NCI-H146 (cell line): ENCODE measurements at places on chromosomes 6 and 20.

DNA sequence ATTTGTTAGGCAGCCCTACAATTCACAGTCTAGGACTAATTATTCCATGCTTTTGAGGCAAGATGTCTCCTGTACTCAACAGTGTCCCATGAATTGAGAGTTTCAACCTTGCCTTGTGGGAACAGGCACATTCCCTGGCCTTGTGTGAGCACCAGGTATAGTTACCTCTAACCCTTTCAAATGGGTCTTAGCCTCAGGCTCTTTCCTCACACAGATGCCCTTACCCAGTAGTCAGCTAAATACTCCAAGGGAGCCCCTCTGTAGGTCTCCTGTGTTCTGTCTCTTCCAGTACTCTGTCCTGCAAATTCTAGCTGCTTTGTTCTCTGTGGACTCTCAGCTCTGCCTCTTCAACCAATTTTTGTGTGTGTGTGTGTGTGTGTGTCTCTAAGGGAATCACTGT lies 135.3 kb downstream of the ZFAND3 start:
- DNase-seq: no peak

GRCh38 chr20:49417843-49418555 lies 64.5 kb downstream of the KCNB1 start:
- no peak for DNase-seq

- no peak for DNase-seq
Observed at GRCh38 chr6:89037141-89037900, 43.2 kb upstream of the PNRC1 start.

GRCh38 chr6:22027040-22027725 lies 269.7 kb downstream of the PRL start:
- no peak for DNase-seq

GRCh38 chr6:80380566-80380965 lies 274.1 kb downstream of the BCKDHB start:
- DNase-seq: no peak

GRCh38 chr6:27672113-27672799 lies 199.4 kb upstream of the ZNF184 start:
- DNase-seq: peak; percentile 90

DNA sequence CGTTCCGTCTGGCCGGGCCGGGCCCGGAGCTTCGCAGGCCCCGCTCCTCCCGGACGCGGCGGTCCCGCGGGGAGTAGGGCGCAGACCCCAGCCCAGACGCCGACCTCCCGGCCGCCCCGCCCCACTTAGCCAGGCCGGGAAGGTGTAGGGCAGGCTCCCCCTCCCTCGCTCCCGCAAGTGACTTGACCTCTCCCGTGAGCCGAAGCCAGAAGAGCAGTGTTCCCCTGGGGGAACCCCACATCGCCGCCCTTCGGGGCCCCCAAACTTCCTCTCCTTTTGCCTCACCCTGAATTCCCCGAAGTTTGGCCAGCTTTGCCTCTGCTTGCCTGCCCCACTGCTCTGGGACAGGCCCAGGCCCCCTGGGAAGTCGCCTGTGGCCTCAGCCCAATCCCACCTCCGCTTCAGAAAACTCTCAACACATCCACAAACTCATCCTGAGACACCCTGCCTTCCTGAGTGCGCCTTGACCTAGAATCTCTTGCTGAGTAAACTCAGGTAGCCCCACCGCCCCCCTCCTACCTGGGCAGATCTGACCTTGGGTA lies 524 bp upstream of the NOL4L start:
- no peak for DNase-seq
